ENCODE measurements at places on chromosomes 5 and 9.

GRCh38 chr9:70747261-70747718 is 332.8 kb upstream of the KLF9 start:
- no peak for DNase-seq

- no peak for DNase-seq
These were observed 18.5 kb downstream of the PPARGC1B start for GRCh38 chr5:149748471-149749094.

DNA sequence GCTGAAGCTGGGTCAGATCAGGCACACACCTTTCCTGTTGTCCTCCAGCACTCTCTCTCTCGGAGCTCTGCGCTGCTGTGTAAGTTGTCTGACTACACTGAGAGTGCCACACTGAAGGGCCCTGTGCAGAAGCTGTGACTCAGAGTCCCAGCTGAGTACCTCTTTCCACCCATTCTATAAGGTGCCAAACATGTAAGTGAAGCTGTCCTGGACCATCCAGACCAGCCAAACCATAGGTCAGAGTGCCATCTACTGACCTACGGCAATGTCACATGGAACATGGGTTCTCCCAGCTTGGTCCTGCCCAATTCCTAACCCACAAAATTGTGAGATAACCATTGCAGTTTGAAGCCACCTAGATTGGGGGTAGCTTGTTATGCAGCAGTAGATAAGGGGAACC is 68.2 kb downstream of the ADCY2 start:
- DNase-seq: no peak

- DNase-seq: no peak
These were observed 24.9 kb upstream of the TARS1 start for GRCh38 chr5:33415811-33416354.

- DNase-seq: no peak
These were observed 971 bp downstream of the TMEM267 start for GRCh38 chr5:43482490-43483297.

GRCh38 chr9:82606492-82607382 is 456.2 kb downstream of the RASEF start:
- DNase-seq: peak; percentile 54

DNA sequence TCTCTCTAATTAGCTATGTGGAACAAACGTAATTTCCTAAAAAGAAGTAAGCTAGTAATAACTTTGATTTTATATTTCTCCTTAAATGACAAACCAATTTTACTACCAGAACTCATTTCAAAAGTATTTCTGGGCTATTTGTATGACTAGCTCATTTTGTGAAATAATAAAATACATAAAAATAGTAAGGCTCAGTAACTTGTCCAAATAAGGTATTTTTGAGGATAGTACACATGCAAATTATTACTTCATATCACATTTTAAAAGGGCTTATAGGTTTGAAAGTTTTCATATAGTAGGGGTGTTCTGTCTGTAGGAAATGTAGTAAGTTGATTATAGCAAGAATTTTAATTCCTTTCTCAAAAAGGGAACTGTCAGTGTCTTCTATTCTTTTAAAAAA is 26.5 kb downstream of the C9orf85 start:
- no peak for DNase-seq

- no peak for DNase-seq
These were observed 16.7 kb downstream of the GPBP1 start for GRCh38 chr5:57190593-57190992.

GRCh38 chr5:177496727-177497291 is 595 bp downstream of the PDLIM7 start:
- peak; percentile 92 for DNase-seq

GRCh38 chr5:149911031-149911430 is 33.6 kb downstream of the PDE6A start:
- no peak for DNase-seq

DNA sequence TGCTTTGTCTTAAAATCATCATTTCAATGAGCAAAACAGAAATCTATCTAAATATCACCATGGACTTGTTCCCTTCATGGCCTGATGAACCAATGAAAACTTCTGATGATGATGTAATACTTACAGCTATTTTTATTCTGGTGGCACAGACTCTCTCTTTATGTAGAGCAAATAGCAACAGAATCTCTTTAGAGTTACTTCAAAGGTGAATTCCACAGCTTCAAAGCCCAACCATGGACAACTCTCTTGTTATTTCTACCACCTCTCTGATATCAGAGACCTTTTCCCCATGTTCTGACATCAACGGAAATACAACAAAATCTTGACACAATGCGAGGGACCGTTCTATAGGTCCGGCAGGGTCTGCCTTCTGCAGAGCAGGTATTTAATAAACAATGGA is 70.1 kb downstream of the RETREG1 start:
- DNase-seq: no peak

- no peak for DNase-seq
These were observed 244.3 kb downstream of the PDE4D start for GRCh38 chr5:59648949-59649921.

DNA sequence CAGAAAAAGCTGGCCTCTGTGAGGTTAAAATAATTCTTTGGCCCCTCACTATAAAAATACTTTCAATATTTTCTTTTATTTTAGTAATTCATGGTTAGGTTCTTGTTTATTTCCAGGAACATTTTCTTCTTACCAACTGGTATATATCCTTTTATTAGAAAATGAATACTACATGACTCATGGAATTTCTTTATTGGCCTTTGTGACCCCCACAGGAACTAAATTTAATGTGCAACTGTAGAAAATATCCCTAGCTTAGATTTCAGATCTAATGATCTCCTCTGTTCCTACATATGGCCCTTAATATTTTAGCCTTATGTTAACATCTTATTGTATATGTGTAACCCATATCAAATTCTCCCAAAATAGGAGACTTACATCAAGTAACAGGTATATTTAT is 429.9 kb downstream of the NR2F1-AS1 start:
- DNase-seq: no peak

GRCh38 chr9:85404911-85405565 is 336.7 kb downstream of the AGTPBP1 start:
- no peak for DNase-seq

DNA sequence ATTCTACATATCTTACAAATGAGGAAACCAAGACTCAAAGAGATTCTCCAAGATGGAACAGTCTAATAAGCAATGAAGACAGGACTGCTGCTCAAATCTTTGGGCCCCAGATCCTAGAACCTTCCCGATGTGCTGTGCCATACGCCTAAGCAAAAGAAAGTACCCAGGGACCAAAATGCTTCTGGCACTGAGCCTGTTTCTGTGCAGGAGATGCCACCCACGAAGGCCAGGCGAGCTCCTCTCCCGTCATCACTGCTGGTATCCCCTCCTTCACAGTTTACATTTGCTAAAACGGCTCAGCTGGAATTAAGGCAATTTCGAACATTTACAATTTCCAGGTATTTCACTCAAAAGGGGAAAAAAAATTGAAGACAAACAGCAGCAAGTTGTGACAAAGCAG is 277.5 kb downstream of the DENND1A start:
- DNase-seq: no peak

GRCh38 chr9:125332527-125332926 is 70.9 kb downstream of the GAPVD1 start:
- no peak for DNase-seq

DNA sequence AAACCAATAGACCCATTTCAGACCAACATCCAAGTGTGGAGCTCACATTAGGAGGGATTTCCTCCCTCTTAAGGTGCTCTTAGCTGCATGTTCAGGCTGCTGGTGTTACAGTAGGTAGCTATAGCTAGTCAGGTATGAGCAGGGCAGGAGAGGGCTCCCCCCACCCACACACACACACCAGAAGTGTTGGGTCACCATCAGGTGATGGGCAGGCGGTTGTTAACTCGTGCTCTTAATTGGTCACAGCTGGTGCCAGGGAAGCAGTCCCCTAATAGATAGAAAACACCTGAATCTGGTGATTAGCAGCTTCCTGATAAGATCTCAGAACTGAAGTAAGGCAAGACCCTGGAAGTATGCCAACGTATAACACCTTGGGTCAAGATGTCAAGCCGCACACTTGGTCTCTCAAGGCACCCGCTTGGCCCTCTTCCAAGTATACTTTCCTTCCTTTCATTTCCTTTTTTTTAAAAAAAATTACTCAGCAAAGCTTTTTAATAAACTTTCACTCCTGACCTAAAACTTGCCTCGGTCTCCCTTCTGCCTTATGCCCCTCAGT is 532.4 kb downstream of the DNAH5 start:
- DNase-seq: no peak

DNA sequence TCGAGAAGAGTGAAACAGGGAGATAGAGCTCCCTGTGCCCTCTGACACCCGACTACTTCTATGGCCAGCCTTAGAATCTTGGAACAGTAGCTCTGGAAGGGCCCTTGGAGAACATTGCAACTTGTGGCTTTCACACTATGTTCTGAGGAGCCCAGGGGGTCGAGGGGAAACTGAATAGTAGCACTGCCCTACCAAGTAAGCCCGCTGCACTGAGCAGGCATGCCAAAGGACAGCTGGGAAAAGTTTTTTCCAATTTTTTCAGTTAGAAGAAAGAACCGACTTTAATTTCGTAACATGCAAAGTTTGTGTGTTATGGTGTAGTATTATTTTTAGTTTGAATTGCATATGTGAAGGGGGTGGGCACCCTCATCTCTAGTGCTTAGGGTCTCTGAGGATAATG is 10.9 kb downstream of the SMIM3 start:
- DNase-seq: no peak

GRCh38 chr5:99285606-99286005 is 356.8 kb upstream of the CHD1 start:
- DNase-seq: no peak

DNA sequence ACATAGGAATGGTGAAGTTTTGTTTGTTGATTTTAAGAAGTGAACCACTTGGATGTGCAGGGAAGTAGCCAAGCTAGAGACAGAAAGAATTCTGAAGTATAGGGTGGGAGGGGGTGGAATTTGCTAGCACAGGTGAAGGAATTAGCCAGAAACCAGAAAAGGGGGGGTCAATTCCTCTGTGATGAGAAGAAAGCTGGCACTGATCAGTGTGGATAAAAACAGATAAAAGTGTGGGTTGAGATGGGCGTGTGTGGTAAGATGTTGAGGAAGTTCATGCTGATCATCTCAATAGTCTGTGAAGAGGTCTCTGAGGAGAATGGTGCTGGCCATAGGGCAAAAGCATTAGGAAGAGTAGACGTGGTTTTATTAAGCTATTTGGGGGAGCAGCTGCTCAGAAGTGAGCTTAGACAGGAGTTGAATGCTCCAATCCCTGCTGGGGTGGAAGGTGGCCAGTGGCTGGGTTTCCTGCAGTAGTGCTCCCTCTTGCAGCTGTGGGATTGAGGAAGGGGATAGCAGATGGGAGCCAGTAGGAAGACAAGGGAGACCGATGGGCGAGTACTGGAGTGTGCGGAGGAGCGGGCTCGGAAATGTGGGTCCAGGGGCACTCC is 88.7 kb upstream of the ELL2 start:
- no peak for DNase-seq

DNA sequence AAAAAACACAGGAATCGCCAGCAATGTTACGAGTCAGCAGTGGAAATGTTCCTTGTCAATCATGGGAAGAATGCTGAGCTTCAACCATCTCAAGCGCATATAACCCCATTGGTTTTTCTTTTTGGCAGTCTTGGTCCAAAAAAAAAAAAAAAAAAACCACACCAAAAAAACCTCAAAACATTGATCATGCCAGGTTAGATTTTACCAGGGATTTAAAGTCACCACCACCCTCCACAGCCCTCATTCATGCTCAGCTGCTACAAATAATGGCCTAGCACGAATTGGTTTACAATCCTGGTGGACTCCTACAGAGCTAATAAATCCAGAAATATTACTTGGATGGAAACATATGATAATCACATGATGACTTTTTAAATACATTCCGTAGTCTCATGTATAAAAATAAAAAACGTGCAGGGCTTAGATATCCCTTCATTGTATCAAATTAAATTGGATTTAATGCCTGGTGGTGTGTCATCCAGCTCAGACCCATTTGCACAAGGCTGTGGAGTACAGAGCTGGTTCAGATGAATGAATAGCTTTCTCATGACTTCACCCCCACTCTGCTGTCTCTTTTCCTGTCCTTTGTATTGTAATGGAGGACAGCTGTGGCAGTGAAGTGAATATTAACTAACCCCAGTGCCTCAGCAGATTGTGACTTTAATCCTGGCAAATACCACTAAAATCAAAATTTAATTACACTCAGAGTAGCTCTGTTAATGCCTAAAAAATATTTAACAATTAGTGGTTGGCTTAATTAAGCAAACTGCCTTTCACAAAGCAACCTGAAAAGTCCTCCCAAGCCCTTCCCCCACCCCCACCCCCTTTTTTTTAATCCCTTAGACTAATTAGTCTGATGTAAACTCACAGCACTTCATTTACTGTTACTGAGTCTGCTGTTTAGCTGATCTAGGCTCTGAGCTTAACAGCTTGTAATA is 626.5 kb upstream of the ZNF608 start:
- peak; percentile 36 for DNase-seq

- no peak for DNase-seq
These were observed 40.5 kb downstream of the NCS1 start for GRCh38 chr9:130212543-130213297.

- DNase-seq: no peak
These were observed 114.6 kb downstream of the ACTBL2 start for GRCh38 chr5:57368010-57368409.

GRCh38 chr5:44546286-44546685 is 157.1 kb upstream of the FGF10 start:
- DNase-seq: no peak

GRCh38 chr5:133653760-133654049 is 41.4 kb upstream of the FSTL4 start:
- no peak for DNase-seq

DNA sequence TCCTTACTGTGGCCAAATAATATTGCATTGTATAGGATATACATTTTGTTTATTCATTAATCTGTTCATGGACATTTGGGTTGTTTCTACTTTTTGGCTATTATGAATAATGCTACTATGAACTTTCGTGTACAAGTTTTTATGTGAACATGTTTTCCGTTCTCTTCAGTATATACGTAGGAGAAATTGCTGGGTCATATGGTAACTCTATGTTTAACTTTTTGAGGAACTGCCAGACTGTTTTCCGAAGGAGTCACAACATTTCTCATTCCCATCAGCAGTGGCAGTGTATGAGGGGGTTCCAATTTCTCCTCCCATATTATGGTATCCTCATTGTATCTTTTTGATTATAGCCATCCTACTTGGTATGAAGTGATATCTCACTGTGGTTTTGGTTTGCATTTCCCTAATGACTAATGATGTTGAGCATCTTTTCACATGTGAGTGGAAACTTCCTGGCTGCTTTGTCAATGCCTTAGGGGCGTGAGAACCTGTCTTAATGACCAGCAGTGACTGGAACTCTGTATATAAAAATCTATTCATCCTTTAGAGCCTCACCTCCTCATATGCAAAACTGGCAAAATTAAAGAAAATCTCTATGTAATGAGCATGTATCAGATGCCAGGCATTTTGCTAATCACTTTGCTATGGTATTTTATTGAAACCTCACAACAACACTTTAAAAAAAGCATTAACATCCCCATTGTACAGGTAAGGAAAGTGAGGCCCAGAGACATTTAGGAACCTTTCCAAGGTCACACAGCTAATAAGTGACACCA is 47.8 kb upstream of the TGFBR1 start:
- no peak for DNase-seq

DNA sequence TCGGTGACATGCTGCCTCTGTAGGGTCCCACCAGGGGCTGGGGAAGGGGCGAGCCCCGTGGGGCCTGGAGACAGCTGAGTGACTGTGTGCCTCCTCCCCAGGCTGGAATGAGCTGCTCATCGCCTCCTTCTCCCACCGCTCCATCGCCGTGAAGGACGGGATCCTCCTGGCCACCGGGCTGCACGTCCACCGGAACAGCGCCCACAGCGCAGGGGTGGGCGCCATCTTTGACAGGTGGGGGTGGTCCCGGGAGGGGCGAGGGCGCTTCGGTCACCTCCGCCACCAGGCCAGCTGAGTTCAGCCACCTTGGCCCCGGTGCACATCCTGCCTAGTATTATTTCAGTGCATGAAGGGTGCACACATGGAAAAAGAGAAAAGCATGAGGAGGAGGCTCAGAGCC is 102.8 kb downstream of the RXRA start:
- no peak for DNase-seq
